ENCODE measurements at places on chromosomes 2 and 18.

DNA sequence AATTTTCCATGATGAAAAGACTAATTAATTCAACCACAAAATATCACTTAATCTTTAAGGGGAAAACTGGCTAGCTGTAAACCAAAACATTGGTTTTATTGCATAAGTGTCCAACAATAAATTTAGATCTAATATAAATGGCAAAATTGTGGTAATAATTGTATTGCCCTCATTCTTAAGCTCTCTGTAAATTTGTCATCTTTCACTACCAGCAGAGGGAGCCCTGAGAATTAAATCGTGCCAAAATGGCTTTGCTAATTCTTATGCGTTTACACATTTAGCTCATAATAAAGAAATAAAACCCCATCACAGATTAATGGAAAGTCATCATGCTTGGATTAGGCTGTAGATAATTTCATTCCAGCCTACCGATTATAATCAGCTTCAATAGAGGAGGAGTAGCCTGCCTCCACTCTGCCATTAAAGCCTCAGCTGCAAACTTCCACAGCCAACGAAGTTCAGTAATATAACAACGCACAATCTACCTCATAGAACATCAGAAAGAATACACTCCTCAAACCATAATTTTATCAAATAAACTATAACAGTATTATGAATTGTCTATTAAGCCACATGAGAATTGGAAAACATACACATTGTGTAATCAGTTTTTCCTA is 70.0 kb upstream of the ATP5MC3 start:
- no peak for DNase-seq

- no peak for DNase-seq
Observed at GRCh38 chr2:46601328-46601963, 122.1 kb downstream of the TMEM247 start.

- no peak for DNase-seq
Observed at GRCh38 chr2:38099099-38100028, 23.4 kb upstream of the CYP1B1 start.

DNA sequence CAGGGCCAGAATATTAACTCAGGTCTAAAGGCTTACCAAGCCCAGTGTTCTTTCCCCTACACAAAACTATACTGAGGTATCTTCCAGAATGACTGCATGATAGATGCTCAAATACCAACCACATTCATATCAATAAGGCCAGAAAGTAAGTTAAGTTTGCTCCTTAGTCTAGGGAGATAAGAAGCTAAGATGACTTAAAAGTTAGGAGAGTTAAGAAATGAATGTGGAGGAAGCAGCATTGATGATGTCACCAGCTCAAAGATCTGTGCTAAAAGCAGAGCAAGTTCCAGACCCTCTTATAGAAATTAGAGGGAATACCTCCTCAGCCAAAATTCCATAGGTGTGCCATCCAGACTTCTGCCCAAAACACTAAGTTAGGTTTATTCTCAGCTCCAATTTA is 6.1 kb downstream of the PPP4R1 start:
- no peak for DNase-seq

DNA sequence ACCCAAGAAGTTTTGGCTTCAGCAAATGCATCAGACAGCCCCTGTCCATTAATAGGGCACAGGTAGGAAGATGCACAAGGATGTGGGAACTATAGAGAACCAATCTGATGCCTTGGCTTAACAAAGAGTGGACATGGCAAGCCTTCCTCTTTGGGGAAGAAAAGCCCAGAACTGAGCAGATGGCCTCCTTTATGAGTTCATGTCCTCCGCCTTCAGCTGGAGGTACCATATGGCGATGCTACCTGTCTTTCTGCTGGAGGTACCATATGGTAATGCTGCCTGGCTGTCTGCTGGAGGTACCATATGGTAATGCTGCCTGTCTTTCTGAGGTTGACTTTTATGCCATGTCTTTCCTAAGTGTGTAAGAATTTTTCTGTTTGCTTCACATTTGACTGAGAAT is 6.0 kb downstream of the RETREG2 start:
- DNase-seq: no peak

GRCh38 chr2:70141212-70141901 is 49.5 kb downstream of the C2orf42 start:
- peak; percentile 34 for DNase-seq

- no peak for DNase-seq
Observed at GRCh38 chr18:73944715-73945114, 202.9 kb downstream of the FBXO15 start.

DNA sequence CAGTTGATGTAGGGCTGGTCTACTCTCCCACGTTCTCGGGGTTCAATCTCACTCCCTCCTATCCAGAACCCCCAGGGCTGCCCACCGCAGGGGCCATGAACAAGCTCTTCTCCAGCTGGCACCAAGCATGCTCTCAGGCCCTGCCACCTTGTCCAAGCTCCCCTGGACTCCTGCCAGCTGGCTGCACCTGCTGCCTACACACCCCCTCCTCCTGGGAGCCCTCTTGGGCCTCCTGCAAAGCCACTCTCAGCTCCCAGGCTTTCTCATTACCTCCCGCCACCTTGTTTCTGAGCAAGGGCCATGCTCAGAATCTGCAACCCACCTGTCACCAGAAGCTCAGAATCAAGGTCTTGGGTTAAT is 56.0 kb downstream of the HDAC4 start:
- no peak for DNase-seq

DNA sequence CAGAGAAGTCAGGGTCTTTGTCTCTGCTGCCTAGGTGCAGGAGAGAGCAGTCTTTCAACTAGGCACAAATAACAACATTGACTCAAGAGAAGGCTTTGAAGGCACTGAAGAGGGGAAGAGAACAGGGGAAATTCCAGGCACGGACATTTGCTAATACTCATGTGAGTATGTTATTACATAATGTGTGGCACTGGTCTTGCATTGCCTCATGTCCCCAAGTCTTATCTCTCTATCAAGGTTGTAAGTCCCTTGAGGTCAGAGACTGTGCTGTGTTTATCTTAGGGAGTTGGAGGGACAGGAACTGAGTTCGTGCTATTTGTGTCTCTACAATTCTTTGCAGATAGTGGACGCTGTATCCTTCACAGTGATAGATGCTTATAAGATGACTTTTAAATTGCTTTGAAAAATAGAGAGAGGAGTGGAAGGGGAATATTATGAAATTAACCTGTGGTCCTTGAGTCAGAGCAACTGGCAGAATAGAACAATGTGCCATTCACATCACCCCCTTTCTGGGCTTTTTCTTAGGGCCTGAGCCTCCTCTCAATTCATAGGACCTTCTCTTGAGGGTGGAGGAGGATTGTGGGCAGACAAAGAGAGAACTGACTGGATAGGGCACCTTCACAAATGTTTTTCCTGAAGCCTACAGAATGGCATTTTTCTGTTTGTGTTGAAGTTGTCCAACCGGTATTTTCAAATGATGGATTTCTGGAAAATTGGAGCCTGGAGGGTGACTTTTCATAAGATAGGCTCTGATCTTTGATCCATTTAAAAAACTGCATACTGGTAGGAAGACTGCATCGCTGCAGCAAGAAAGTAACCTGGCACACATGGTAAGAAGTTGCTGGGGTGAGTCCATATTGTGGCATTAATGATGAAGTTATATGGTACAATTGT is 96.6 kb upstream of the CXCR4 start:
- DNase-seq: no peak

- no peak for DNase-seq
Observed at GRCh38 chr2:113081488-113082210, 13.9 kb downstream of the IL1F10 start.

All from stimulated activated CD8-positive, alpha-beta memory T cell treated with anti-CD3 and anti-CD28 coated beads, Interleukin-7, amount 100 ng/mL, for 1 hour (primary cell).